Upper lobe of right lung (tissue), 1 donor: ENCODE measurements at places on chromosomes 16 and 17.

DNA sequence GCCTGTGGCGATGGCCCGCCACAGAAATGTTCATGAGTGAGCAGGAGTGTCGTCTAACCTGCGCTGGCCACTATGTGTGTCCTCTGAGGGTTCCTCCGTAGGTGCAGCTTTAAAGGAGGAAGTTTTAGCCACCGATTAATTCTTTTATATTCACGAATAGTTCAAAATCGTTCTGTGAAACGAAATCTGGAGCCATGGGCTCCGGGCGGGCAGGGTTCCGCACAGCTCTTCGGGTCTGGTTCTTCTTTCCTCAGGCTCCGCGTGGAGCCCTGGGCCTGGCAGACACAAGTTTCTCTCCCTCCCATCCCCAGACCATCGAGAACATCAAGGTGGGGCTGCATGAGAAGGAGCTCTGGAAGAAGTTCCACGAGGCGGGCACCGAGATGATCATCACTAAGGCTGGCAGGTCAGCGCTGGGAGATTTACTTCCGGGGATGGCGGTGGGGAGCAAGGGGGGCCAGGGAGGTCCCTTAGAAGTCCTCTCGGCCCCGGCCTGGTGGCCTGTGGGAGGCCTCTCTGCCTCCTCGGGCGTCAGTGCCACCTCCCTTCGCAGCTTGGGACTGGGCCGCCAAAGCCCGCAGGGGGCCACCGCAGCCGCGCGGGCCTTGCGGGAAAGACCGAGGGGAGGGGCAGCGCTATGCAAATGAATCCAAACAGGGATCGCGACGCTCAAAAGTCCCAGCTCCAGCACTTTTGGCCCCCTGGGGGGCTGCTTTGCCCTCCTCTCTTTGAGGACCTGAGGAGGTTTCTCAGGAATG lies 5.2 kb downstream of the TBX4 start:
- H3K4me3 ChIP-seq: peak overlapping the region; percentile 46
- peaks cover 20% of the 10 kb centered on the region for H3K4me1 ChIP-seq
- DNase-seq: peak; percentile 61
- no peaks in the 10 kb centered on the region for H3K36me3 ChIP-seq

DNA sequence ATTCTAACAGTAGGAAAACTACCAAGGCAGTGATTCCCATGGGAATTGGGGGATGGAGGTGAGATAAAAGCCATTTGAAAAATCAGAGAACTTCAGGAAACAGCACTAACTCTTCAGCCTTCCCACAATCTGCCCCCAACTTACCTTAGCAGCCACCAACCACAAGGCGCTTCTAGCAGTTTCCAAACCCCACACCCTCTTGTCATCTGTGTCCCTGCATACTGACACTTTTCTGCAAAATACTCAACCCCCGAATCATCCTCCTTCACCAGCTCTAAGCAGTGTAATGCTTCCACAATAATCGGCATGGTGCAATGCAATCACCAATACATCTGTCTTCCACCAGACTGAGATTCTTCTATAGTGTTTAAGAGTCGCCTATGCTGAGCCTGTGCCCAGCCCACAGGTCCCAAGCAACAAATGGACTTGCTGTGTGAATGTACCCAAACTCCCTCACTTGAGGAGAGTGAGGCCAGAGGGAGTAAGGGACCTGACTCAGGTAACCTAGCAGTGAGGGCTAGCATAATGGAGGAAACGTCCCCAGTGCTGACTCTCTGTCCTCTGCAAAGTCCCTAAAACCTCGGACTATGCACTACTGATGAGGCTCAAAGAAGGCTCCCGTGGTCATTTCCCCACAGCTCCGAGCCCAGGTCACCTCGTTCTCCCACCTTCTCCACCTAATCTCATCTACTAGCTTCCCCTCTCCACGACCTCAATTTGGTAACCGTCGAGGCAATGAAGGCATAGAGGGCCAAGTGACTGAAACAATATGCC lies 943 bp downstream of the DYNC1LI2 start:
- H3K27ac ChIP-seq: peak overlapping the region; percentile 92
- H3K4me3 ChIP-seq: peak overlapping the region; percentile 100
- peaks cover 39% of the 10 kb centered on the region for H3K36me3 ChIP-seq
- no peak for DNase-seq

DNA sequence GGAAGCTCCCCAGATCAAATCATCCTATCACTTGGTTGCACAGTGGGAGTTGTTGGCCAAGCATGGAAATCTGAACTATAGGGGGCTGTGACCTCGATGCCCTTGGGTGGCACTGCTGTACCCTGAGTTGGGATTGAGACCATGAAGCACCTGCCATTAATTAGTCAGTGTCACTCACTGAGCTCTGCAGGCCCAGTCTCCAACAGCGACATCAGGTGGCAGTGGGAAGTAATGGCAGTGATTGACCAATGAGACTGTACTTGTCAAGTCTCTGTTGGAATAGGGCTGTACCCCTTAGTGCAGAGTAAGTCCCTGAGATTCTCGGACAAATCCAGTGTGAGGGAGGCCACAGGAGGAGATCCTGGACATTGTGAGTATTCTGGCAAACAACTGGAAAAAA lies 118.0 kb upstream of the RPL38 start:
- H3K27ac ChIP-seq: no peak overlapping the region
- no peak overlapping the region for H3K4me3 ChIP-seq
- no peaks in the 10 kb centered on the region for H3K4me1 ChIP-seq
- peaks cover 19% of the 10 kb centered on the region for H3K27me3 ChIP-seq
- DNase-seq: no peak

GRCh38 chr16:51391798-51392511 lies 240.9 kb upstream of the SALL1 start:
- DNase-seq: no peak
- H3K27ac ChIP-seq: no peak overlapping the region
- no peaks in the 10 kb centered on the region for H3K36me3 ChIP-seq
- no peak overlapping the region for H3K4me3 ChIP-seq

- H3K36me3 ChIP-seq: no peaks in the 10 kb centered on the region
- no peak for DNase-seq
- no peaks in the 10 kb centered on the region for H3K4me1 ChIP-seq
- no peaks in the 10 kb centered on the region for H3K27me3 ChIP-seq
These were observed 582.1 kb downstream of the RBFOX1 start for GRCh38 chr16:7914748-7915147.

GRCh38 chr16:54939510-54940278 lies 9.0 kb downstream of the IRX5 start:
- H3K27me3 ChIP-seq: peaks cover 75% of the 10 kb centered on the region
- no peak for DNase-seq
- no peak overlapping the region for H3K27ac ChIP-seq
- H3K4me1 ChIP-seq: peaks cover 8% of the 10 kb centered on the region

GRCh38 chr17:74394275-74394950 lies 27.1 kb downstream of the GPR142 start:
- no peak overlapping the region for H3K27ac ChIP-seq
- no peaks in the 10 kb centered on the region for H3K27me3 ChIP-seq
- no peaks in the 10 kb centered on the region for H3K36me3 ChIP-seq
- no peak for DNase-seq
- no peak overlapping the region for H3K4me3 ChIP-seq

GRCh38 chr17:79803997-79804855 lies 7.3 kb upstream of the CBX8 start:
- DNase-seq: no peak
- peaks cover 16% of the 10 kb centered on the region for H3K4me1 ChIP-seq
- no peak overlapping the region for H3K4me3 ChIP-seq
- no peaks in the 10 kb centered on the region for H3K36me3 ChIP-seq
- peaks cover 99% of the 10 kb centered on the region for H3K27me3 ChIP-seq

DNA sequence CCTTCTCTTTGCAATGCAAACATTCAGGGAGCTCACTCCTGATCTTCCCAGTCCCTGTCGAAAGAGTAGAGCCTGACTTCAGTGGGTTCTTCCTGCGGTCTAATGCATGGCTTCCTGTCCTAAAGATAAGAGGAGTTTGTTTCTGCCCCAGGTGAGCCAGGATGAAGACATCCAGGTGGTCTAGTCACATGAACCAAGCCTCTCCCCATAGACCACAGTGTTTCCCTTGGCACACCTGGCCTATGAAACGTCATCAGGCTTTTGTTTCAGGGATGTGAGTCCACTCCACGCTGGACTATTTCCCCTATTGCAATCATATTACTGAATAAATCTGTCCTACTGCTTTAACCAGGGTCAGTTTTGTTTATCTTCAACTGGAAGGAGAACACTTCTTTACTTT lies 21.1 kb downstream of the CES1 start:
- no peaks in the 10 kb centered on the region for H3K27me3 ChIP-seq
- H3K27ac ChIP-seq: no peak overlapping the region
- H3K36me3 ChIP-seq: peaks cover 15% of the 10 kb centered on the region
- H3K4me1 ChIP-seq: no peaks in the 10 kb centered on the region
- no peak overlapping the region for H3K4me3 ChIP-seq

DNA sequence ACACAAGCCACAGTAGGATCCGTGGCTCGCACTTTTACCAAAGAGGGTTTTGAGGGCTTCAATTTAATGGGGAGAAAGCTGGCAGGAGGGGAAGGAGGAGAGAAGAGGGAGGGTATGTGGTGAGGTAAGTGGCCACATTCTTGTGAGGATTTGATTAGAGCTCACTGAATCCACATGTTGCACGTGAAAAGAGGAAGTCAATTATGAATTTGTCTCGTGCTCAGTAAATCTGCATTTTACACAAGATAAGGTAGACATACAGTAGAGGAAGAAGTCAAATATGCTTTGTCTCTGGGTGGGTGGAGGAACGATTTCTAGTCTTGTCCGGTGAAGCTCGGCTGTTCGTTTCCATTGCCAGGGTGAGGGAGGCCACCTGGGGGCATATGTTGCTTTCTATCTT lies 862 bp downstream of the ZNF232 start:
- peaks cover 17% of the 10 kb centered on the region for H3K27me3 ChIP-seq
- H3K4me1 ChIP-seq: peaks cover 7% of the 10 kb centered on the region

GRCh38 chr17:71488851-71489250 lies 632.0 kb upstream of the SOX9 start:
- DNase-seq: no peak
- no peak overlapping the region for H3K27ac ChIP-seq
- H3K4me3 ChIP-seq: no peak overlapping the region
- H3K36me3 ChIP-seq: no peaks in the 10 kb centered on the region

GRCh38 chr17:58315281-58315711 lies 13.3 kb downstream of the TSPOAP1 start:
- no peaks in the 10 kb centered on the region for H3K27me3 ChIP-seq
- no peak overlapping the region for H3K4me3 ChIP-seq
- DNase-seq: peak; percentile 39
- no peaks in the 10 kb centered on the region for H3K4me1 ChIP-seq

DNA sequence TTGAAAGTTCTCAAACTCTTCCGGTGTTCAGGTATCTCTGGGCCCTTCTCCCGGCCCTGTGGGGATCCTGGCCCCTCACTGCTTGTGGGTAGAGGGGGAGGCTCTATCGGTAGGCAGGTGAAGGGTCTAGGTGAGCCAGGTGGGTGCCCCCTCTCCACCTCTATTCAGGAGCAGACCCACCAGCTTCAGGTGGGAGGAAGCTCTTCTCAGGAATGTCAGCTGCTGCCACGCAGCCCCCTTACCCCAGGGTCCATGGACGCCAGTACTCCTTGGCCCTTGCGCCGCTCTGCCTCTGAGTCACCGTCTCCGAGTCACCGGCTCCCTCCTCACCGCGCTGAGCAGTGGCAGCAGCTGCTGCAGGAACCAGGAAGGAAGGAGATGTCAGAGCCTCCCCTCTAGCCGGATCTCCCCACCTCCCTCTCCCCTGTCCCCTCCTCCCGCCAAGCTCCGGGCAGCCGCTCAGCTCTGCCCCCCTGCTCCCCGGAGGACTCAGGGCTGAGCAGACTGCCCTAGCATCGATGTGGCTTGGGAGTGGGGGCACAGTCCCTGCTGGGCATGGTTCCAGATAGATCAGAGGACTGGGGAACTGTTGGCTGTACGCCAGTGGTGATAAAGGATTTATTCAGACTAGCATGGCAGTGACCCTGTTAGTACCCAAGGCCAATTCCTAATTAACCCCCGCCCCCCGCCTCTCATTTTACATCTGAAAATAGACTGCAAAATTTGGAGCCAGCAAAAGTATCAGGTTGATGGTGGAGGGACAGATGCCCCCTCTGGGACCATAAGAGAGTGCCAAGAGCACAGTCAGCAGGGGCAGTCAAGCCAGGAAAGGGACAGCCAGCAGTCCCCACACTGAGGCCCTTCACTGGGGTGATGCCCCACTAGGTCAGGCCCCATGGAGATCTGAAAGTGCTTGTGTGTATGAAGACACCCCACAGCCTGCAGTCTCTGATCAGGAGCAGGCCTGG lies at the start of gene OSBPL7:
Gene OSBPL7 (minus strand): TSS at position 371 of the 968 bp plus-strand sequence. CDS start 1,516 bp downstream, outside the sequence.
- peaks cover 53% of the 10 kb centered on the region for H3K36me3 ChIP-seq
- peak within 1 kb of the TSS; percentile 67 for H3K27ac ChIP-seq
- no peaks in the 10 kb centered on the region for H3K27me3 ChIP-seq
- H3K4me1 ChIP-seq: peaks cover 18% of the 10 kb centered on the region
- peak within 1 kb of the TSS; percentile 67 for H3K4me3 ChIP-seq

- no peak overlapping the region for H3K27ac ChIP-seq
- no peaks in the 10 kb centered on the region for H3K27me3 ChIP-seq
- peak overlapping the region; percentile 75 for H3K4me3 ChIP-seq
- no peak for DNase-seq
- H3K36me3 ChIP-seq: no peaks in the 10 kb centered on the region
These were observed 202 bp downstream of the CEP131 start for GRCh38 chr17:81222620-81222905.

GRCh38 chr16:85464383-85465305 lies 148.5 kb upstream of the GSE1 start:
- H3K27ac ChIP-seq: no peak overlapping the region
- H3K27me3 ChIP-seq: no peaks in the 10 kb centered on the region
- H3K4me1 ChIP-seq: peaks cover 26% of the 10 kb centered on the region

- no peak overlapping the region for H3K27ac ChIP-seq
- no peaks in the 10 kb centered on the region for H3K27me3 ChIP-seq
- no peak for DNase-seq
- H3K4me1 ChIP-seq: peaks cover 15% of the 10 kb centered on the region
- no peaks in the 10 kb centered on the region for H3K36me3 ChIP-seq
These were observed 140.7 kb upstream of the PLCG2 start for GRCh38 chr16:81638286-81638945.

DNA sequence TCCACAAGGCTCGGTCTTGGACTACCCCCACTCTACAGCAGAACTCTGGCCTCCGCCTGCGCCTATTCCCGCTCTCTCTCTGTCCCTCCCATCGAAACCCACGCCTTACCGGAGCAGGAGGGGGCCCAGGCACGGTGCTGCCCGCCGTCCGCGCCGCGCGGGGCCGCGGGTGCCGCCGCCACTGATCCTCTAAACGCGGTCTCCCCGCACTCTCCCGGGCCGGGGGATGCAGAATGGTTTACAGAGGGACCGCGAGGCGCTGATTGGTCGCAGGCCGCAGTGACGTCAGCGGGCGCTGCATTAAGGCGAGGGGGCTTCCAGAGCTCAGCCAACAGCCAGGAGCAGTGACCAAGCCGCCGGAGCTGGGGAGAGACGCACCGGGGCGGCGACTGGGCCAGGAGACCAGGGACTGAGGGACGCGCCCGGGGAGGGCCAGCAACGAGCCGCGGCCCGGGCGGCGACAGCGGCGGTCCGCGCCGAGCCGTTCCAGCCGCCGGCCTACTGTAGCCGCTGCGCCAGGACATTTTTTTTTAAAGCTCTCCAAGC lies 747 bp upstream of the LHX1 start:
- H3K4me3 ChIP-seq: no peak overlapping the region
- H3K27me3 ChIP-seq: peaks cover 100% of the 10 kb centered on the region
- no peak overlapping the region for H3K27ac ChIP-seq
- no peaks in the 10 kb centered on the region for H3K36me3 ChIP-seq
